ENCODE measurements at places on chromosomes 12 and 14.

GRCh38 chr12:107774349-107775029 lies at the start of gene ASCL4:
Gene ASCL4 (plus strand): TSS chr12:107774704. CDS start chr12:107775219, 515 bp downstream.
- no peak for ATAC-seq

DNA sequence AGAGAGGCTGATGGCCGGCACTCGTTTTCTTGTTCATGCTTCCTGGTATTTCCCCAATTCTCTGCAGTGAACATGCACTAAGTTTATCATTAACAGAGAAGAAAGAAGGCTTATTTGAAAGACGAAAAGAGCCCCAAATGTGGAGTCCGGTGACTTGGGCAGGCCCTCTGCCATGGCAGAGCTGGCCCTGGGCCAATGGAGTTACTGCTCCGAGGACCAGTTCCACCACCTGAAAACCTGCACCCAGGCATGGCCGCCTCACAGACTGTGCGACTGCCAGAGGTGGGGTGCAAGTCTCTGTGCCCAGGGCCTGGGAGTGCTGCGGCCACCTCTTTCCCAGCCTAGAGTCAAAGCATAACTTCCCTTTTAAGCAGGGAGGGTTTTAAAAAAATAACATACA lies 24.9 kb downstream of the DEGS2 start:
- no peak for ATAC-seq

GRCh38 chr12:2739832-2740641 lies 54.7 kb upstream of the FKBP4 start:
- ATAC-seq, result peak; percentile 62

DNA sequence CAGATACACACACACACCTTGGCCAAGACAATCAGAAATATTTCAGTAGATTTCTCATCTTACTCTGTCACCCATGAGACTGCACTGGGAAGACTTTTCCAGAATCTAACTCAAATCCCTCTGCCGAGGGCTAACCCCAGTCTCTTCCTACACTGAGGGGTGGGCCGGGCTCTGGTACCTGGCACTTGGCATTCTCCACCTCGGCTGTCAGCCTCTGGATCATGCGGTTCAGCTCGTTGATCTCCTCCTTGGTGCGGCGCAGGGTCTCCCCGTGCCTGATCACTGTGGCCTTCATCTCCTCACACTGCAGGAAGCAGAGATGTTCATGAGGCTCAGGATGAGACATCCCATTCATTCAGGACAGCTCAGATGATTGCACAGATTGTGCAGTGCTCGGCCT lies 4.9 kb downstream of the KRT83 start:
- ATAC-seq, result no peak

- peak; percentile 38 for ATAC-seq
These were observed 365.5 kb downstream of the CCDC91 start for GRCh38 chr12:28555748-28556147.

DNA sequence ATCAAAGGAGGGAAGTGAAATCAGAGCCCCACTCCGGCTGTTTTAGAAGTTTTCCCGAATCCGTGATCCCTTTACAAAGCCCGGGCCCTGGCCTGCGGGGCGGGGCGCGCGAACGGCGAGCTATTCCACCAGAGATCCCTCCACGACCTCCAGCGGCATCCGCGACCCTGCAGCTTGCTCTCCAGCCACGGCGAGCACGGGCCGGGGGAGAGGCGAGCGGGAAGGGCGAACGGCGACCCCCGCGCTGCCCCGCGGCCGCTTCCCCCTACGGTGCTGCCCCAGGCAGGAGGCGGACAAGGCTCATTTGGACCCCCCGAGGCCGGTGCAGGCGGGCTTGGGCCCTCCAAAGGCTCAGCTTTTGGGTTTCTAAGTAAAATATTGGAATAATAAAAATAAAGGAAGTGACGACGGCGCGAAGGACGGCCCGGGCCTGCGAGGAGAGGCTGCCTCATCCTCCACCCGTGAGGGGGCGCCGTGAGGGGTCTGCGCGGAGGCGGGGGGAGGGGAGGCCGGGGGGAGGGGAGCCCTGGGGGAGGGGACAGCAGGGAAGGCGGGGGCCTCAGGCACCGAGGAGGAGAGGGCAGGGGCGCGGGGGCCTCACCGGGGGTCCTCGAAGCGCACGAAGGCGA lies 613 bp downstream of the SRSF9 start:
- peak; percentile 67 for ATAC-seq

GRCh38 chr14:36212577-36212976 lies 36.1 kb upstream of the PTCSC3 start:
- no peak for ATAC-seq

GRCh38 chr14:79627058-79627457 lies 584.2 kb downstream of the DIO2 start:
- ATAC-seq, result no peak

DNA sequence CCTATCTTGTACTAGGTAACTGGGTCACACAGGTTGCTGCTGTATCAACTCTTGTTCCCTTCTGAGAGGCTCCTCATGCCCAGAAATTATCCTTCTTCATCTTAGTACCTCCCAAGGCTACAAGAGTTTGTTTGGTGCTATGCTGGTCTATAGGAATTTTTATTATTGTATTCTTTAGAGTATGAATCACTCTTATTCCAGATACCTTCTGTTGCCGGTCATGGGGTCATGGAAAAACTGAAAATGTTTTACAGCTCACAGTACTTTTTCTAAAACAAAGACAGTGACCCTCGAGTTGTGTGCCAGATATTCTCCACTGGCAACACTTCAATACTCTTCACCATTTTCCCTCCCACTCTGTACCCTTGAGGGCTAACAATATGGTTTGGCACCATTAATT lies 1598.0 kb upstream of the TMEM132C start:
- no peak for ATAC-seq

- peak; percentile 42 for ATAC-seq
These were observed 9.7 kb upstream of the ZDHHC22 start for GRCh38 chr14:77151245-77151644.

DNA sequence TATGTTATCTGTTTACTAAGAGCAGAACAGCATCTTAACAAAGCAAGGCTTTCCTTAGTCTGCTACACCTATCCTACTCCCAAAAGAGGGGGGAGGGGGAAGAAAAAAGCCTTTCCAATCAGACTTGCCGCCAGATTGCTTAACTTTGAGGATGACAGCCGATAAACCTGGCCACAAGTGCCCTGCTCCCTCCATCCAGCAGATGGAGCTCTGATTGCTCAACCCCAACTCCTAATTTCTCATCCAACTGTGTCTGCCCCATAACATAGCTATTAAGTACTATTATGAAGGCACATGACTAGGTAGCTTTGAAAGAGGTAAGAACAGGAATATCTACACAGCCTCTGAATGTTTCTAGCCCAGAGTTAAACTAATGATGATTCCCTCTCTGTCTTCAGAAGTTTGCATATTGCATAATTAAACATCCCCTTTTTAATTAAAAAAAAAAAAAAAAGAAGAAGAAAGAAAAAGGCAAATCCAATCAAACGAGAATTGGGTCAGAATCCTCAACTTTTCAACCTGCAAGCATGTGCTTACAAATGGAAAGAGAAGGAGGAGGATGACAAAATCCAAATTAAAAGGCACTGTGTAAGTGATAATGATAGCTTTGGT lies 247.4 kb downstream of the GALC start:
- no peak for ATAC-seq

- no peak for ATAC-seq
These were observed 148.8 kb downstream of the ADGRD1 start for GRCh38 chr12:131102493-131102931.

GRCh38 chr12:29763301-29763683 lies 20.4 kb downstream of the TMTC1 start:
- no peak for ATAC-seq

- no peak for ATAC-seq
These were observed 54.7 kb upstream of the PLEKHG3 start for GRCh38 chr14:64649383-64649998.

GRCh38 chr12:121337416-121337815 lies 14.8 kb downstream of the ANAPC5 start:
- ATAC-seq, result no peak

- ATAC-seq, result peak; percentile 32
These were observed 82.6 kb upstream of the PTPRB start for GRCh38 chr12:70719672-70720420.

- ATAC-seq, result no peak
These were observed 456.7 kb upstream of the SEL1L start for GRCh38 chr14:81990312-81990761.

GRCh38 chr14:76525106-76525821 lies 149.3 kb downstream of the ESRRB start:
- ATAC-seq, result no peak

DNA sequence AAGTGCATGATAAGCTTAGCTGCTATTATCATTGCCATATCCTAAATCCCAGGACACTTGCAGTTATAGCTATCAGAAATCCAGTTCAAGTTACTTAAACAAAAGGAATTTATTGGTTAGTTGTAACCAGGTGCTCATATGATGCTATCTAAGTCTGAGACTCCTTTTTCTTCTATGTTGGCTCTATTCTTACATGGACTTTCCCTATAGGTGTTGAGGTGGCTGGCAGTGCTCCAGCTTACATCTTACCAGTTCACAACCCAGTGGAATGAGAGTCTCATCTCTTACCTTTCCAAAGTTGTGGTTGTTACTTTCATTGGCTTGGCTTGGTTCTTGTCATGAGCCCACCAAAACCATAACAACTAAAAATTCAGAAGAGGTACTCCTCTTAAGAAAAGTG lies 94.6 kb downstream of the DACT1 start:
- no peak for ATAC-seq

DNA sequence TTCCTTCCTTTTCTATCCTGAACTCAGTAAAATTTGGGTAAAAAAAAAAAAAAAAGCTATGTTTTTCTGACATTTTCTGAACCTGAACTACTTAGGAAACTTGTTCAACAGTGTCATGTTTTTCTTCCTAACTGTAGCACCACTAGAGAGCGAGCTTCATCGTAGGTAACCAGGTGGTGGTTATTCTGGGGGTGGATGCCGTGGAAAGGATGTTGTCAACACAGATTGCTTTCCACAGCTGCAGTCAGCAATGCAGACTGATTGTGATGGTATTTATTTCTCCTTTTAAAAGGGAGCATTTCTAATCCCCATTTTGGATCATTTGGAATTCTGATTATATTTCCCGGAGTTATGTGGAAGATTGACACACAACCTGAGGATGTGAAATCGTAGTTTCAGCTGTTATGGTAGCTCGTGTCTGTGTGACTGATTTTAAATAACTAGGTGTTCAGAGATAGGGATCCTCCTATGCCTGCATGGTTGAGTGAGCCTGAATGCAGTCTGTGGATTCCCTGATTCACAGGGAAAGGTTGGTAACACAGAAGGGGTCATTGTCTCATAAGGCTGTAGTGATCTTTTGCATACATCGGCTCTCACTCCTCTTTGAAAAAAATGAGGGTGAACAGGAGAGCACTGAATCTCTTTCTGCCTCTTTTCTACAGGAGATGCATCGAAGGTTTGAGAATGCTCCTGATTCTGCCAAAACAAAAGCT lies 113.2 kb downstream of the ERC1 start:
- ATAC-seq, result peak; percentile 49

DNA sequence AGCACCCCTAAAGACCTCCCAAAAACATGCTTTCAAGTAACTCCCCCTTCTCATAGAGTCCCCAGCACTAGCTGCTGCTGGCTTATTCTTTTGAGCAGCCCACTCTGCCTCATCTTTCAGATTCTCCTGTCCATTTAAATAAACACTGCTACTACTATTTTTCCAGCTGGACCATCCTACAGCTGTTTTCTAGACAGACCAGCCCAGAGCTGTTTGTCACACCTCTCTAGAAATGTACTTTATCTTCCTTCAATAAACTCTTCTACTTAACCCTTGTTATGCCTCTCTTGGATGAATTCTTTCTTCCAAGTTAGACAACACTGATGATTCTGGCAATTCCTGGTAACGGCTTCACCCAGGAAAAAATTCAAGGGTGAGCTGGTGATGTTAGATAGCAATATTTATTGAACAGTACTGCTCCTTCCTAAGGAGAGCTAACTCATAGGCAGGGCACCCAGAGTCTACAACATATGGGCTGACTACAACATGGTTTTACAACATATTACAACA lies 995.7 kb downstream of the LRFN5 start:
- no peak for ATAC-seq

GRCh38 chr14:56324856-56325699 lies 206.9 kb downstream of the PELI2 start:
- no peak for ATAC-seq

- no peak for ATAC-seq
These were observed 184.6 kb upstream of the EGLN3 start for GRCh38 chr14:34135492-34135891.

GRCh38 chr12:109421355-109422087 lies 55.6 kb downstream of the KCTD10 start:
- ATAC-seq, result no peak

GRCh38 chr12:19428246-19428645 lies 11.0 kb upstream of the AEBP2 start:
- no peak for ATAC-seq

DNA sequence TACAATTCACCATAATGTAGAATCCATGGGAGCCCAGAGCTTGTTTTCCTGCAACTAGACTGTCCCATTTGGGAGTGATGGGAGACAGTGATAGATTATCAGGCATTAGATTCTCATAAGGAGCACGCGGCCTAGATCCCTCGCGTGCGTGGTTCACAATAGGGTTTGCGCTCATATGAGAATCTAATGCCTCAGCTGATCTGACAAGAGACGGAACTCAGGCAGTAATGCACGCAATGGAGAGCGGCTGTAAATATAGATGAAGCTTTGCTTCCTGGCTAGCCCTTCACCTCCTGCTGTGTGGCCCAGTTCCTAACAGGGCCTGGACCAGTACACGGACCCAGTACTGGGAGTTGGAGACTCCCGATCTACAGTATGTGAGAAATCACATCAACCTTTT lies 126.7 kb downstream of the FBXL14 start:
- no peak for ATAC-seq

DNA sequence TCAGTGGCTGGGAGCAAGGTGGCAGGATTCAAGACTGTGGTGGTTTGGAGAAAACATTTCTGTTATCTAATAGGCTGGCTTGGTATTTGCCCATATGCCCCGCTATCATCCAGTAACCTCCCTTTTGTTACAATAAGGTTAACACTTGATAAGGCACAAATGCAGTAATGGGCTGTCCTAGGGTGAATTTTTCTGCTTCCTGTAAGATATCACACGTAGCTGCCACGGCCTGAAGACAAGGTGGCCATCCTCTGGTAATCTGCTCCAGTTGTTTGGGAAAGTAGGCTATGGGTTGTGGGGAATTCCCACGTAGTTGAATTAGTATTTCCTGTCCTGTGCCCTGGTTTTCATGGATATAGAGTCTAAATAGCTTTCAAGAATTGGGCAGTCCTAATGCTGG lies 23.1 kb downstream of the ANG start:
- no peak for ATAC-seq

DNA sequence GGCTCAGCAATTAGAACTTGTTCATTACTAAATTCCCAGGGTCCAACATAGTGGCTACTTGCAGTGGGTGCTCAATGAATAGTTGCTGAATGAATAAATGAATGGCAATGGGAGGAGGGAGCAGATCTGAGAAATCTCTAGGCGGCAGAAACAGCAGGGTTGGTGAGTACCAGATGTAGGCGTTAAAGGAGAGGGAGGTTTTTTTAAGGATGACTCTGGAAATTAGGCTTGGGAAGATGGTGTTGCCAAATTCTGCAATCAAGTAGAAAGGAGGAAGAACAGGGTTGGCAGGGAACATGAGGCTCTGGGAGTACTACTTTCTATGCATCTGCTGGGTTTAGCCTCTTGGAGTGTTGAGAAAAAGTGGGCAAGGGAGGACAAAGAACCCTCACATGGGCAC lies 207.1 kb downstream of the APAF1 start:
- ATAC-seq, result no peak

GRCh38 chr12:100741084-100741711 lies 53.4 kb upstream of the ANO4 start:
- peak; percentile 55 for ATAC-seq
